Hematopoietic multipotent progenitor cell (in vitro differentiated cells): ENCODE measurements at places on chromosomes 2 and 18.

DNA sequence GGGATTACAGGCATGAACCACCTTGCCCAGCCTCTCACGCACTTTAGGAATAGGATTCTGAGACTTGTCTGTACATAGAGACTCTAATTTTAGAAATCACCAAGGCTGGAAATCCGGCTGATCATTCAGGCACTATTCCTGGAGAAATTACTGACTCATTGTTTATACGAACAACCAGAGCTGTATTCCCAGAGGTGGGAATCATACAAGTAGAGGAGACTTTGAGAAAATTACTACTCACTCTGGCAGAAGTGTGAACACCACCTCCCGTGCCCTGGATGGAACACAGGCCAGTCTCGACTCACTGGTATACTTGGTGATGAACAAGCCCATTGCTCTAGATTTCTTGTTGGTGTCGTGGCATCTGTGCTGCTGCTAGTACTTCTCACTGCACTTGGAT lies 5.8 kb upstream of the ADNP2 start:
- DNase-seq = no peak

GRCh38 chr2:237570776-237571335 lies 4.5 kb downstream of the PRLH start:
- DNase-seq = no peak

DNA sequence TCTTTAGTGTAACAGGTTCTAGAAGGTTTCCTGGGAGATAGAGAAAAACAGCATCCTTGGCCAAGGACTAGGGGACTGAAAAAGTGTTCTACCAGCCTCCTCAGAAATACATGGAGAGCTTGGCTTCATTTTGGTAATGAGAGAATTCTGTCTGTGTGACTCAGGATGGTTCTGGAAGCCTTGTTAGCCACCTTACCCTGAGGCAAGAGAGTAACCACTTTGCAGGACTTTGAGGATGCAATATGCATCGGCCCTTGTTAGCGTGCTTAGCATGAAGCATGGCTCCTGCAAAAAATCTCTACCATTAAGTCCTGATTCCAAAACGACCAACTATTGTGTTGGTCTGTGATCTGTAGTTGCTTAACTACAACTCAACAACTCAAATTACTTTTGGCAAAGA lies 79.8 kb downstream of the C1QL2 start:
- no peak for DNase-seq

DNA sequence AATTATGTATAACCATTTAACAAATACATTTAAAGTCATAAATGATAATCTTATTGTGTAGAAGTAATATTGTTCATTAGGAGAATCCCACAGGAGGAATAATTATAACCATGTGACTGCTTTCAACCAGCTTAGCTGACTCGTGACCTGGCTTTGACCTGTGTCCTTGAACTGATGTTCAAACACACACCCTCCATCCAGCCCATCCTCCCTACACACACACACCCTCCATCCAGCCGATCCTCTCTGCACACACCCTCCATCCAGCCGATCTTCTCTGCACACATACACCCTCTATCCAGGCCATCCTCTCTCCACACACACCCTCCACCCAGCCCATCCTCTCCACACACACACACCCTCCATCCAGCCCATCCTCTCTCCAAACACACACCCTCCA lies 83.5 kb downstream of the EIPR1 start:
- no peak for DNase-seq

DNA sequence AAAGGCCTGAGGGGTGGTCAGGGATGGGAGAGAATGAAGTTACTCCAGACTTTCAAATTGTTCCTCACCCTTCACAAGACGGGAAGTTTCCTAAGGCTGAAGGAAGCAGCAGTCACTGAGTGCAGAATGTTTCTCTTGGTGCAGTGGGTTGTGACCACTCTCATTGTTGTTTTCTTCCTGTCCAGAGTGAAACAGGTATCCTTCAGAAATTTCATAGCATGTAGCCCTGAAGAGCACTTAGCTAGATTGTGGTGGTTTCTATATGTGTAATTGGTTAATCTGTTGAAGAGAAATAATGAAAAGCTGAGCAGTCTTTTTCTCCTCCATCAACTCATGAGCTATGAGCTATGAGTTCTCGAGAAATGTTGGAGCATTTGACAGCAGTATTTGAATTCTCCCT lies 96.8 kb downstream of the GPD2 start:
- no peak for DNase-seq
